Activated naive CD4-positive, alpha-beta T cell treated with anti-CD3 and anti-CD28 coated beads, Interleukin-2, amount 50 U/mL, for 72 hours (primary cell): ENCODE measurements at places on chromosomes 2 and 18.

- no peak for DNase-seq
These were observed 280.3 kb upstream of the TRIB2 start for GRCh38 chr2:12436483-12436882.

- DNase-seq = no peak
These were observed 98.7 kb downstream of the FAM210A start for GRCh38 chr18:13627639-13628038.

- DNase-seq = no peak
These were observed 106.4 kb upstream of the UGP2 start for GRCh38 chr2:63735263-63735662.

GRCh38 chr2:217657252-217657651 lies 345.5 kb downstream of the TNS1 start:
- DNase-seq = no peak

DNA sequence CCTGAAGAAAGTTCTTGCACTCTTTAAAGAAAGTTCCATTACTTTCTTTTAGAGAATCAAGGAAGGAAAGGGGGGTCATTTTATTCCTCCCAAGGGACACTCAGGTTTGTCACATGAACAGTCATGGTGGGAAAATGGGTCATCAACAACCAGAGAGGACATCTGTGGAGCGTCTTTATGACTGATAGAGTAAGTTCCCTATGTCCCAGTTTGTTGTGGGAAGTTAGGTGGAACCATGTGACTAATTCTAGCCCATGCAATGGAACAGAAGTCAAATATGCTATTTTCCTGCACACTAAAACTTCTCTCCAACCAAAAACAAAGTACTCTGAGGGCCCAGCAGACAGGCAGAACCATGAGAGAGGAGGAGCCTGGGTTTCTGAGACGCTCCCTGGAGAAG lies 165.6 kb upstream of the SERTAD2 start:
- no peak for DNase-seq

DNA sequence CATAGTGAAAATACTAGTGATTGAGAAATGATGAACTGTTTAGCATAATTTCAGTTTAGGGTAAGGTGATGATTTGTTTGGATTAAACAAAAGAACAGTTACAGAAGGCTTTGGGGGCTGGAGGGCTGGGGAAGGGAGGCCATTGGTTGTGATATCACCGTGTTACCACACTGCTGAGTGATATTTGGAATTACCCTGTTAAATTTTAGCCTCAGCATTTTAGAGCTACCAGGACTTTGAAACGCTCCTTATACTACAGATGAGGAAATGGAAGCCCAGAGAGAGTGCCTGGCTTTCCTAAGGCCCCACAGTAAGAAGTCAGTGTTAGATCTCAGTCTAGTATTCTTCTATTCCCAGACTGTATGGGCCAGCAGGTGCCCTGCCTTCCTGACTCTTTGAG lies 15.6 kb downstream of the ARHGEF33 start:
- no peak for DNase-seq

DNA sequence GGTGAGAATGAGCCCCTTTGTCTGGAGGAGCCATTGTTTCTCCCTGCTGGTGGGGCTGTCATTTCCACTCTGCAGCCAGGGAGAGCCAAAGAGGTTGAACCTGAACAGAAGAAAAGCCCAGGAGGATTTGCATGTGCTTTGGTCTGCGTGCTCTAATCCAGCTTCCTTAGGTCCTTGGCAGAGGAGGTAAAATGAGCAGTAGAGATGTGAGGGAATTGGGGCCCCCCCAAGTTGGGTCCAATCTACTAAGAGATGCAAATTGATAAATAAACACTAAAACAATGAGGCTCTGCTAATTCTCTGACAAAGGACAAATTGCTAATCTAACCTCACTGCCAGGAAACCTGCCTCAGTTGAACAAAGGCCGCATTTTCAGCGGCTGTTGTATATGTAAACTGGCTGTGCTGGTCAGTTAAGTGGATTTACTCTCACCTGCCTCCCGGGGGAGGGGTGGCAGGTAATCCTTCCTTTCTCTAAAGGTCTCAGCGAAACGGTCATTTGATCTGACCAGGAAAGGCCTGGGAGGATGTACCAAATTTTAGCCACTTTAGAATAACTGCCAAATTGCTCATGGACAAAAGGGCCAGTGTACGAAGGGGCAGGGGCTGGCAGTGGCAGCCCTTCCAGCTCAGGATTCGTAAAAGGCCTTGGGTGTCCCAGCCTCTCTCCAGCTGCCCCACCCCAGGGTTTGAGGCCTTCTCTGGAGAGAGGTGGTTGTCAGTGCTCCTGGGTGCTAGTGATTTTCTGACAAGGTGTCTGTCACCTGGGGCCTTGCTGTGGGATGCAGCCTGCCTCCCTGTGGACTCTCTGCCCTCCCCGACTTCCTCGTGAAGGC lies 193.6 kb downstream of the MIB1 start:
- no peak for DNase-seq

DNA sequence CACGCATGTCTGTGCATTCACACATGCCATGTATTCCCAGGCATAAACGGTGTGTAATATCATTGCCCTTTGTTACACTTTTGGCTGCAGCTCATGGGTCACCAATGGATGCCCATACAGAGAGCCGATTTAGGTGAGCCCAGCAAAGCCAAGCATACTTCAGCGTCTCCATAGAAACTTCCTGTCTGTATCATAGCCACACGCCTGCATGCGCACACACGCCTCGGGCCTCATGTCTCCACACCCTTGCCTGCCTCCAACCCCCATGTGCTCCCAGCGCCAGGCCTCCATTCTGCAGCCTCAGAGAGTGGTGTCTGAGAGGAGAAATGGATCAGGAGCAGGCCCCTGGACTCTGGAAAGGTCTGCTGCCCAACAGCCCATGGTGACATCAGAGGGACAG lies 33.5 kb upstream of the SELENOI start:
- DNase-seq = no peak

DNA sequence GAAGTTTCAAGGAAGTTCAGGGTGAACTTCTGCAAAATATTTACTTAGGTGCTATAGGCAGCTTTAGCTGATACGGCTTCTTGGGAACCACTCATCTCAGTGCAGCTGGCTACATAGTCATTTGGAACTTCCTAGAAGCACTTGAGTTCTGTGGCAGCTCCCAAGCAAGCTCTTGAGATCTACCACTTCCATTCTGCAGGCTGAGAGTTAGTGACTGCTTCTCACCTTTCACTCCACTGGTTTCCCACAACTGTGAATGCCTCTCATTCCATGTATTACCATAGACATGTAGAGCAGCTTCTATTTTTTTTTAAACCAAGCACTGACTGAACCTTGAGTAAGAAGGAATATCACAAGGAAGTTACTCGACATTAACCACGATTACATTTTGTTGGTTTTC lies 994.1 kb upstream of the ACVR2A start:
- no peak for DNase-seq

DNA sequence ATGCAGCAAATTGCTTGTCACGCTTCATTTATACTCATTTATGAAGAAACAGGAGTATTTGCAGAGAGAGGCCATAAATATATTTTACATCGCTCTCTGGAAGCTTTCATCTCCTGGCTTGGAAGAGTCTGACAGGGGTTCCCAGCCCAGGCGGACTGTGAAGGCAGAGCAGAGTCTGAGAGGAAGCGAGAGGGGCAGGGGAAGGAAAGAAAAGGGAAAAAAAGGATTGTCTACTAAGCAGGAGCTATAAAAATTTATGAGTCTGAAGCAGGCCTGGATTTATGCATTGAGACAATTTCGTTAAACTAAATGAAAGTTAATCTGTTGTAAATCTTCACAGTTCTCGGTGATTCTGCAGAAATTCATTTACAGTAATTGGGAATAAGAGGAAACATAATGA lies 143.9 kb upstream of the GYPC start:
- DNase-seq = no peak

DNA sequence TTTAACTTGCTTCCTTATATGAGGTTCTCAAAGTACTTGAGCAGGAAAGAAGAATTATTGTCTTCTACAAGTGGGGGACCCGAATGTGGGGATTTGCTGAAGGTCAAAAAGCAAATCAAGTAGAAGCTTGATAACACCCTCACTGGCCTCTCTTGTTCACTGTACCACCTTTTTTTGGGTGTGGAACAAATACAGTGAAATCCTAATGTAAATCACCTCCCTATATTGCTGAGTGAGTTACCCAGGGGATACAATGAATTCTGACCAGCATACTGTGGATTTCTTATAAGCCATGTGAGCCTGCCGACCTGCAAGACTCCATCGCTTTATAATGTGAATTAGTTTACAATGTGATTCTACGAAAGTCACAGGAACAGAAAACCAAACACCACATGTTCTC lies 66.5 kb downstream of the DOCK10 start:
- no peak for DNase-seq

GRCh38 chr2:223222397-223222796 lies 170.4 kb downstream of the KCNE4 start:
- no peak for DNase-seq

DNA sequence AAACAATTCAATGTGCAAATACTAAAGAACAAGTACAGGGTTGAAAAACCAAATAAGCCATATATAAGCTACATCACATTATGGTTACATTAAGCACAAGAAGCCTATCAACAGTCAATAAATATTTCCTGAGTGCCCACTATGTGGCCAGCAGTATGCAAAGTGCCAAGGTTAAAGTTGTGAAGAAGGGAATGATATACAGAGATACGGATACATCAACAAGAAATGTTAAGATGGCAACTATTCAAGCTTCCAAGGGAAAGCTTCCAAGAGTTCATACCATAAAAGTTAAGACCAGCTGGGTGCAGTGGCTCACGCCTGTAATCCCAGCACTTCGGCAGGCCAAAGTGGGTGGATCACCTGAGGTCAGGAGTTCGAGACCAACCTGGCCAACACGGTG lies 14.0 kb downstream of the DYM start:
- no peak for DNase-seq

DNA sequence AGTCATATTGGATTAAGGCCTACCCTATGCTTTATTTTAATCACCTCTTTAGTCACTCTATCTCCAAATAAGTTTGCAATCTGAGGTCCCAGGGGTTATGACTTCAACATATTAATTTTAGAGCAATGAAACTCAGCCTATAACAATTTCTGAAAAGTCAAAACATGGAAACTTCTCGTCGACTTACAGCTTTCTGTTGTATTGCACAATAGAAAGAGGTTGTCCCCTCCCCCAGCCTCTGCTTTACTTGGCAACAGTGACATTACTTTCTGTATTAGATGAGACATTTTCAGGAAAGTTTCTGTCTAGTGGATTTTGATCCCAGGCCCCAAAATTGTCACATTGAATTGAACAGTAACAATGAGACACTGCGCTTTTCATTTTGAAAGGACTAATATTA lies 326.4 kb downstream of the THSD7B start:
- no peak for DNase-seq

DNA sequence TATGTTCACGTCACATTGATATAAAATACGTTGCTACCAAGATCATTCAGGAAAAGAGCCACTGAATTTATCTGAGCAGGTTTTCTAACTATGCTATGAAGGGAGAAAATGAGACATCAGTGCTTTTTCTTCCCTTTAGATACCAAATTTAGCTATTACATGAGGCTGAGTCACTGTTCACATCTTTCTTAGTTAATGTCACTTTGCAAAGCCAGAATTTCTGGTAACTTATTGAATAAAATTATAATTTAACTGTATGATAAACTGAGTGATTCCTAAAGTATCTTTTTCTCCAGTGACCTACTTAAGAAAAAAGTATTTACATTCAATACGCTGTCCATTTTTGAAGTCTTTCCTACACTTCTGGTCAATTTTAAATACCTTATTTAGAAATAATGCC lies 22.7 kb downstream of the C1D start:
- DNase-seq = no peak

DNA sequence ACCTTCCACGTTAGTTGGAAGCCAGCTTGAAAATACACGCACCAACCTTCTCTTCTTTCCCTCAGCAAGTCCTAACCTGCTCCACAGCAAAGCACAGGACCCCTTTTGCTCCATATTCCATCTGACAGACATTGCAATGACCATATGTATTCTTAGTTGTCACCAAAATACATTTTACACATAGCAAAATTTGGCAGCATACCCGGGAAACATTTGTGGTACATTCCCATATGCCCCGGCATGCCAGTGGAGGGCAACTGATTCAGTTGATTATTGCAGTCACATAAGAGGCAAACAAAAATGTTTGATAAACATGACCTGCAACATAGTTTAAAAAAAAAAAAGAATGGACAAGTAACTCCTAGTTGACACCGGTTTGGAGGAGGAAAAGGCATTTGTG lies 202.1 kb upstream of the UBE2E3 start:
- no peak for DNase-seq

GRCh38 chr2:24779116-24779515 lies 14.1 kb downstream of the PTRHD1 start:
- no peak for DNase-seq

DNA sequence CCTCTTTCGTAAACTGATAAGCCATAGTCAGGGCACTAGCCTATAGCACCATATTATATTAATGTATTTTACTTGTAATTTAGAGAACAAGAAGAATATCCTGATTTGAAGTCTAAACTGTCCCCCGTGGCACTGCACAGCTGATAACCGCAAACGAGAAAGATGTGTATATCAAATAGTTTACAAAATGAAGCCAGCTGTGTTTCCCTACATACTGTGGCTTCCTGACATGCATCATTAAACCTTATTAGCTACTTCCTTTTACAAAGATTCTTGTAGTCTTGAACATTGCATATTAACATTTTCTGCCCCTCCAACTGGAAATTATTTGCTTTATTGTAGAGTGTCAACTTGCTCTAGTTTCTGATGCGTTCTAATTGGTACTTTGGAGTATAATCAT lies 153.5 kb upstream of the NFATC1 start:
- DNase-seq = no peak

GRCh38 chr2:201698588-201699226 lies at the start of gene MPP4:
Gene MPP4, minus strand, starts transcription at chr2:201698644. Its CDS starts 4,690 bp downstream, at chr2:201693954.
- DNase-seq = no peak

GRCh38 chr2:82735336-82735735 lies 1723.7 kb downstream of the SUCLG1 start:
- DNase-seq = no peak

DNA sequence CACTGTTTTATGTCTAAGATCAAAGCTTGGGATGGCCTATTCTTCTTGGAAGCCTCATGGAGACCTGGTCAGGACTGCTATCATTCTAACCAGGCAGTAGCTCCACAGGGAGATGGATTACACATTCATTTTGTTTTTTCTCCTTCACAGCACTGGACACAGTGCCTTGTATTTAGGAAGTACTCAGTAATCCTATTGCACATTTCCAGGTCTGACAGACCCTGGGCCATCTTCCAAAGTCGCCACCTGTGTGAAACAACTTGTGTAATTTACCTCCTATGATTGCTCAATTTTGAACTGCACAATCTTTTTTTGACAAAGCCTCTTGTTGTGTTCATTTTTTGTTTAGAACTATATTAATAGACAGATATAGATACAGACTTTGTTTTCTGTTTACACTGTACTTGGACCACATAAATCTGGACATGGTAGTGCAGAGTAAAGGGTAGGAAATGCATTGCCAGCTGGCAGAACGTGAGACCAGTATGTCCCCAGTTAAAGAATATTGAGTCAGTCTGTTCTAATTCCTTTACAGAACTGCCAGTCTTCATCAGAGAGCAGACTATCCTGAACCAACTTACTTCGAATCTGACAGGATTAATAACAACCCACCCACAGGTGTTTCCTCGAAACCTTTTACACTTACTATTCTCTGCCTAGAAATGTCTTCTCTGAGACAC lies 277.8 kb upstream of the CYRIA start:
- DNase-seq = no peak

GRCh38 chr2:39094717-39095363 lies 26.0 kb downstream of the SOS1 start:
- no peak for DNase-seq

- DNase-seq = no peak
These were observed 441.4 kb downstream of the DCDC2C start for GRCh38 chr2:4144731-4145130.
